CD4-positive, alpha-beta T cell treated with Interleukin-15 for 1 hour (primary cell): ENCODE measurements at places on chromosomes 13 and 19.

GRCh38 chr19:36163813-36164212 is 11.6 kb upstream of the COX7A1 start:
- no peak for DNase-seq

GRCh38 chr19:49701271-49701786 is 10.4 kb downstream of the CPT1C start:
- DNase-seq, result no peak

DNA sequence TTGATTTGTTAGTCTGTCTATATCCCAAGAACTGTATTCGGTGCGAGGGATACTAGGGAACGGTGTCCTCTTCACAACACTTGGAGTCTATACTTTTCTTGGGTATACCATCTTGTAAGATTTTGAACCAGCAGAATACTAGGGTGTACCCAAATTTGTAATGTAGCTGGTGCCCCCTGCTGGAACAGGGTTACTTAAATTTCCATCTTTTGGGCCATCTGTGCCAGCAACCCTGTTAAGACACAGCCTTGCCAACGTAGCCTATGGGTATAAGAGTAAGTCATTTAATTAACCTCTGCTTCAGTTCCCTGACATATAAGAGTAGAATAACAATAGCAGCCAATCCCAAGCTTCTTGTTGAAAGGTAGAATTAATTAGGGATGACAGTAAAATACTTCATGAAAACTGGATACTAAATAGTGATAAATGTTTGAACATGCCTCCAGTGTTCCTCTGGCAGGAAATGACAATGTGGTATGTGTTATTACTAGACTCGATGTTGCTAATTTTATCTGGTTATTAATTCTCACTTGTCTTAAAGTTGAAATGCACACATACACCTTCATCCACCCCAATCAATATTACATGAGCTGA is 607.6 kb downstream of the FGF9 start:
- peak; percentile 59 for DNase-seq

DNA sequence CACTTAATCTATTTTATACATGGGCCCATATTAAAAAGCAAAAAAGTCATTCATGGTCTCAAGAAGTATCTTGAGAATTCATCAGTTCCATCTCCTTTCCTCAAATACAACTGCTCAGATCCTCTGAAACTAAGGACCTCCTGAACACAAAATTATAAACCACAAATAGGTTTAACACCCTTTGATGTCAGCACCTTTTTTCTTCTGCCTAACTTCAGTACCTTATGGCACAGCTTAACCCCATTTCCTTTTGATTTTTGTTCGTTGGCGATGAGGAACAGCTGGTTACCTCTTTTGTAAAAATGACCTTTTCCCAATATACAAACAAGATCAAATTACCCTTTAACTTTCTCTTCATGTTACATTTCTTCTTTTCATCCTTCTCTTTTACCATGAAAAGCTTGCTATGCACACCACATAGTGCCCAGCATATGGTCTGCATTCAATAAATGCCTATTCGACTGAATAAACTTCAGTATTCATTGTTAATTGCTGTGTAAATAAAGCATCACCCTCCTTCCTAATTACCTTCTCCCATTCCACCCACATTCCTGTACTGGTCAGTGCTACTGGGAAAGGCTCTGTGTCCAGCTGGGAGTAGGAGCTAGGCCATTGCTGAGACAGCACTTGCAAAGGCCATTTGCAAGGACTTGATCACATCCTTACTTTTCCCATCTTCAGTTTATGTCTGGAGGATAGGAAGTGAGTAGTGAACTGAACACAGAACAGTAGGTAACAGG is 317.9 kb downstream of the SHISA2 start:
- no peak for DNase-seq

DNA sequence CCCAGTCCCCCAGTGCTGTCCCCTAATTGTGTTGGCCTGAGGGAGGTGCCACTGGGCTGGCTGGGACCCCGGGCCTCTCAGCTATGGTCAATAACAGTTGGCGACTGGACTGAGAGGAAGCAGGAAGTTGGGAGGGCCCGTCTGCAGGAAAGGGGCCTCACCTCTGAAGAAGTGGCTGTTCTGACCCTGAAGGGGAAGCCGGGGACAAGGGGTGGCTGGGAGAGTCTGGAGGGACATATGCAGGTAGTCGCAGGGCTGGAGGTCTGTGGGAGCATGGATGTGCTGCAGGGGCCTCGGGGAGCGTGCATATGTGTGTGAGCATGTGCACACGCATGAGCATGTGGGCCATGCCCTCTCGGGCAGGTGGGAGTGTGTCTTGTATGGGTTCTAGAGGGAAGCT is 5.9 kb downstream of the PKN1 start:
- no peak for DNase-seq

GRCh38 chr19:19540715-19541515 is 2.9 kb downstream of the CILP2 start:
- DNase-seq, result peak; percentile 82
